Right atrium auricular region (tissue), 2 donors: ENCODE measurements at places on chromosomes 1 and 21. TPM values are rescaled to one million over a fixed set of nuclear protein-coding genes. Genes with fewer than 3 reads are reported as not detected.

GRCh38 chr1:147336291-147336690 lies 93.8 kb downstream of the CHD1L start:
- no peak for DNase-seq

Gene TAL1
- 3.1 TPM for total RNA-seq

DNA sequence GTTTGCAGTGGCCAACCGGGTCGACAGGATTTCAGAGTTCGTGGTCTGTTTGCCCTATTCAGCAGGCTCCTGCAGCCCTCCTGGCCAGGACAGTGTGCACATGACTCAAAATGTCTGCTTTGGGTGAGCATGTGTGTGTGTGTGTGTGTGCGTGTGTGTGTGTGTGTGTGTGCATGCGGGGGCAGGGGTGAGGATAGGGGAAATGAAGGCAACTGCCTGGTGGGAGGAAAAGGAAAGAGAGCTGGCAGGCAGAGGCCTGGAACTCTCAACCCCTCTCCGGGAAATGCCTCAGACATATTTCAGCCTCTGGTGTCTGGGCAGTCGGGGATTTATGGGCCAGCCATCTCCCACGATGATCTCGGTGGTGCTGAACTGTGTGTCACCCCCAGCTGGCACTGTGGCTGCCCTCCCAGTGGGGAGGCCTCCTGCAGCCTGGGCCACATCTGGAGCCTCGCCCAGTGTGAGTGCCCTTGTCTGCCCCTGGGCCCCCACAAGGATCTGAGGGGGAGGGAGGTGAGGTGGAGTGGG lies 15.2 kb downstream of the CDCP2 start:
- DNase-seq, result no peak

Gene RNU1-4
- total RNA-seq, result not detected

- no peak for DNase-seq
Measured at GRCh38 chr1:76075188-76075489, 593 bp downstream of the ST6GALNAC3 start.

GRCh38 chr1:16938351-16939321 lies 16.9 kb downstream of the CROCC start:
- DNase-seq, result no peak

DNA sequence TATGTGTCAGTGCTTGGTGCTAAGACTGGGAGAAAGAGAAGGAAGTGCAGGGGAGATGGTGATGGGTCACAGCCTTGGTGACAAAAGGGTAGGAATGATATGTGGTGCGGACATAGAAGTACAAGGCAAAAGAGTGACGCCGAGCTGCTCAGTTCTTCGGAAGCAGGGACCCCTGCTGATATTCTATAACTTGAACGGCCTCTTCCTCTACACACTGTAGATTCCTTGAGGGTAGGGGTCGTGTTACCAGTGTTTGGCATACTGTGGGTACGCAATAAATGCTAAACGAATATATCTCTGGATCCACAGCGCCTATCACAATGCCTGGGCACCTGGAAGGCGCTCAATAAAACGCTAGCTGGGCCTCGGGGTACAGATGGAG lies 488 bp downstream of the DBT start:
- no peak for DNase-seq

DNA sequence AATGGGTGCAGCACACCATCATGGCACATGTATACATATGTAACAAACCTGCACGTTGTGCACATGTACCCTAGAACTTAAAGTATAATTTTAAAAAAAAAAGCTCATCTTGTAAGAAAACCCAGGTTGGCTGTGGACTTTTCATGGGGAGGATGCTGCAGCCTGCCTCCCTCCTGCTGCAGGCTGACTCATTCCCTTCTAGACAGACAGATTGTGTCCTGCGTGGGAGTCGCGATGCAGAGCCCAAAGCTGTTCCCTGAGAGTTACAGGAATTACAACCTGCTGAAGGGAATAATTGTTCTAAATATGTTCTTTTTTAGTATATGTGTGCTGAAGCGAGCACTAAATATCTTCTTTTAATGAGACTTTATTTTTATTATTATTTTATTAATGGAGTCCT lies 93.2 kb downstream of the TBX19 start:
- DNase-seq, result no peak
